ENCODE measurements at places on chromosomes 16 and 17. TPM values are rescaled to one million over a fixed set of nuclear protein-coding genes. Genes with fewer than 3 reads are reported as not detected.

Gene C17orf113
- 0.14 TPM for total RNA-seq

Gene UBN1
- total RNA-seq = 14.6 TPM

Gene NPW
- not detected for total RNA-seq

Gene PMM2
- 69.9 TPM for total RNA-seq

Gene HAGHL
- total RNA-seq = 7.3 TPM

Gene MYCBPAP
- 8.2 TPM for total RNA-seq

Gene APOBR
- total RNA-seq = 3.1 TPM

Gene MMP2
- total RNA-seq = 113 TPM

Gene CCDC144A
- 13.6 TPM for total RNA-seq

Gene PLA2G10
- total RNA-seq = not detected

Gene CYB5B
- 763 TPM for total RNA-seq

Gene SEPTIN12
- not detected for total RNA-seq

Gene CAVIN1
- total RNA-seq = 166 TPM

Gene CCL14
- total RNA-seq = 124 TPM

Gene P2RX5
- total RNA-seq = 1.8 TPM

Gene ABCC1
- total RNA-seq = 26.3 TPM

Gene DHRS7C
- total RNA-seq = not detected

Gene ERAL1
- 48.8 TPM for total RNA-seq

Gene CHAD
- 9.0 TPM for total RNA-seq

Gene ABCA9
- 3.9 TPM for total RNA-seq

Gene NPIPA8
- not detected for total RNA-seq

Gene UBB
- total RNA-seq = 3,694 TPM

Gene DNAI2
- total RNA-seq = not detected

Gene TLCD3A
- 2.6 TPM for total RNA-seq

Gene HBA2
- total RNA-seq = 161 TPM

Gene TRAF7
- 28.4 TPM for total RNA-seq

Gene KRT33B
- not detected for total RNA-seq

Gene RAPGEFL1
- 4.6 TPM for total RNA-seq

Gene LPO
- total RNA-seq = not detected

Gene CIITA
- 1.3 TPM for total RNA-seq

Gene MYOCD
- 0.97 TPM for total RNA-seq

Gene MRPL28
- 100 TPM for total RNA-seq

Gene TNK1
- 1.9 TPM for total RNA-seq

Gene CDH3
- total RNA-seq = 3.3 TPM

Gene PABPN1L
- 0.22 TPM for total RNA-seq

Gene SPATA32
- total RNA-seq = not detected

Gene TLCD2
- 6.8 TPM for total RNA-seq

Gene GP1BA
- not detected for total RNA-seq

Gene ALOX15B
- total RNA-seq = not detected

Gene CISD3
- total RNA-seq = 18.6 TPM

Gene SLC2A4
- total RNA-seq = 10.0 TPM

Gene DYNLL2
- 56.7 TPM for total RNA-seq

Gene DRC7
- total RNA-seq = not detected

Gene LRRC37A3
- 4.5 TPM for total RNA-seq
